ENCODE measurements at places on chromosomes 6 and 20. TPM values are rescaled to one million over a fixed set of nuclear protein-coding genes. Genes with fewer than 3 reads are reported as not detected.

GRCh38 chr6:165782134-165782533 is 119.1 kb upstream of the PDE10A start:
- no peaks in the 10 kb centered on the region for H3K27me3 ChIP-seq
- H3K4me3 ChIP-seq = no peak overlapping the region
- H3K36me3 ChIP-seq = no peaks in the 10 kb centered on the region
- H3K4me1 ChIP-seq = no peaks in the 10 kb centered on the region

- no peak for DNase-seq
- H3K36me3 ChIP-seq = no peaks in the 10 kb centered on the region
- no peak overlapping the region for H3K27ac ChIP-seq
- H3K27me3 ChIP-seq = no peaks in the 10 kb centered on the region
Observed at GRCh38 chr20:19074828-19075516, 137.5 kb upstream of the SLC24A3 start.

- no peaks in the 10 kb centered on the region for H3K27me3 ChIP-seq
- no peak overlapping the region for H3K27ac ChIP-seq
- no peak for DNase-seq
- no peaks in the 10 kb centered on the region for H3K36me3 ChIP-seq
- no peak overlapping the region for H3K4me3 ChIP-seq
Observed at GRCh38 chr6:33481192-33481591, 26.8 kb downstream of the ZBTB9 start.

DNA sequence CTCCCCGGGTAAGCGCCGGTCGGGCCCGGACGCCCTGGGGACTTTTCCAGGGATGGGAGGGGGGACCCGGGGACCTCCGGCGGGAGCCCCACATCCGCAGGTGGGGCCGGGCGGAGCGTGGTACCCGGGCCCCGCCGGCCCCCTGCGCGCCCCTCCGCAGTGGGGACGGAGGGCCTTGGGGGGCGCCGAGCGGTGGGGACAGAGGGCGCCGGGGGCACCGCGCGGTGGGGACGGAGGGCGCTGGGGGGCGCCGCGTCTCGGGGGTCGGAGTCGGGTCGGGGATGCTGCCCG is 270 bp downstream of the PLEKHG1 start:
- no peak for DNase-seq
- H3K27me3 ChIP-seq = no peaks in the 10 kb centered on the region
- peak overlapping the region; percentile 76 for H3K27ac ChIP-seq
- H3K4me3 ChIP-seq = peak overlapping the region; percentile 46

RAB44 gene
- total RNA-seq = not detected

DNA sequence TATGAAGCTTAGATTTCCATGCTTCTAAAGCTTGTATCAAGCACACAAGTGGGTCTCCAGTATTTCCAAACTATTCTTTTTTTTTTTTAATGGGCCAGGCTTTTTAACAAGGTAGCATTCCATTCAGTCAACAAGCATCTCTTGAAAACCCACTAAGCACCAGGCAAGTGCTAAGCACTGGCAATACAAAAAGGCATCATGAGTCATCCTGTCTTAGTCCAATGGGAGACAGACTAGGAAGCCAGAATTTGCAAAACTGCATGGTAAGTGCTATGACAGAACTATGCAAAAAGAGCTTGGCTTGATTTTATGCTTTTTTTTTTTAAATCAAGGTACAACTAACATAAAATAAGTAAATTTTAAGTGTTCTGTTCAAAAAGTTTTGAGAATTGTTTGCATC is 109.3 kb upstream of the DST start:
- no peaks in the 10 kb centered on the region for H3K36me3 ChIP-seq
- H3K27ac ChIP-seq = no peak overlapping the region
- DNase-seq = no peak

DNA sequence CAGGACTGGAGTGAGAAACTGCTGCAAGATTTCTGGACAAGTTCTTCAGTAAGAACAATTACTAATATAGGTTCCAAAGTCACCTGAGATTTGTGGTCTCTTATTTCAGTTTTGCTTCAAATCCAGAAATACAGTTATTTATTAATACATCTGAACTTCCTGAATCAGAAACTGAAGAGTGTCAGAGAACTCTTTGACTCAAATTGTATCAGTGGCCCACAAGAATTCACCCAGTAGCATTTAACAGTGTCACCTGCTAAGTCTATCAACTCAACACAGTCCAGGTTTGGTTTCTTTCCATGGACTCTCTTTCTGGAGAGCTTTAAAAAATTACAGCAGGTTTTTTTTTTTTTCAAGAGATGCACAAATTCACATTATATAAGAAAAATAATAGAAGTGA is 18.8 kb upstream of the NHSL1 start:
- H3K27ac ChIP-seq = no peak overlapping the region
- H3K4me1 ChIP-seq = no peaks in the 10 kb centered on the region
- H3K4me3 ChIP-seq = no peak overlapping the region
- H3K36me3 ChIP-seq = no peaks in the 10 kb centered on the region

- H3K4me3 ChIP-seq = no peak overlapping the region
- H3K27ac ChIP-seq = no peak overlapping the region
- no peaks in the 10 kb centered on the region for H3K4me1 ChIP-seq
- no peak for DNase-seq
Observed at GRCh38 chr6:93238632-93239031, 180.7 kb downstream of the EPHA7 start.

GRCh38 chr6:158220786-158221442 is 52.8 kb downstream of the GTF2H5 start:
- H3K4me3 ChIP-seq = no peak overlapping the region
- no peaks in the 10 kb centered on the region for H3K4me1 ChIP-seq
- no peak overlapping the region for H3K27ac ChIP-seq
- no peaks in the 10 kb centered on the region for H3K27me3 ChIP-seq
- H3K36me3 ChIP-seq = no peaks in the 10 kb centered on the region

SLC2A10 gene
- total RNA-seq = 6.4 TPM

GRCh38 chr6:85192186-85192585 is 257.7 kb upstream of the NT5E start:
- no peaks in the 10 kb centered on the region for H3K27me3 ChIP-seq
- no peak overlapping the region for H3K27ac ChIP-seq
- no peaks in the 10 kb centered on the region for H3K36me3 ChIP-seq
- H3K4me3 ChIP-seq = no peak overlapping the region
- no peaks in the 10 kb centered on the region for H3K4me1 ChIP-seq

DNA sequence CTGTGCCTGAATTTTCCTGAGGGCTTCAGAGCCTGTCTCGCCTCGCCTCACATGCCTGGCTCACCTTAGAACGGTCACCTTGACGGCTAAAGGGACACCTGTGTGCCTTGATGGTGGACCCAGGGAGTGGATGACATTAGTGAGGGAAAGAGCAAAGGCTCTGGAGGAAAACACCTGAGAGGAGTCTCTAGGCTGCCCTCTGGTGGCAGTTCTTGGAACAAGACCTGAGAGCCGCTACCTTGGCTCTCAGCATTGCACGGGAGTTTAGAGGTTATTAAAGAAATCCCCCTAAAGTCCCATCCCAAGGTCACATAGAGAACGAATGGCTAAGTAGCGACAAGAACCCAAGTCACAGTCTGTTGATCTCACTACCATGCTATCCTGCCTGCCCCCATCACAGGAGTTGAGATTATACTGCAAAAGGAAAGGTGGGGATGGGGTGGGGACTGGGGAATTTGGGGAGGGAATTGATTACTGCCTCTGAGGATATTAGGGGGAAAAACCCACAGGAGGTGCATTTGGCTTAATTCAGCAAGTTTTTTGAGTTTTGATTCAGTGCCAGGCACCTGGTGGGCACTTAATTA is 7.9 kb upstream of the CDSN start:
- no peaks in the 10 kb centered on the region for H3K36me3 ChIP-seq
- no peak overlapping the region for H3K27ac ChIP-seq
- DNase-seq = peak; percentile 62

DDX43 gene
- total RNA-seq = 0.85 TPM

DNA sequence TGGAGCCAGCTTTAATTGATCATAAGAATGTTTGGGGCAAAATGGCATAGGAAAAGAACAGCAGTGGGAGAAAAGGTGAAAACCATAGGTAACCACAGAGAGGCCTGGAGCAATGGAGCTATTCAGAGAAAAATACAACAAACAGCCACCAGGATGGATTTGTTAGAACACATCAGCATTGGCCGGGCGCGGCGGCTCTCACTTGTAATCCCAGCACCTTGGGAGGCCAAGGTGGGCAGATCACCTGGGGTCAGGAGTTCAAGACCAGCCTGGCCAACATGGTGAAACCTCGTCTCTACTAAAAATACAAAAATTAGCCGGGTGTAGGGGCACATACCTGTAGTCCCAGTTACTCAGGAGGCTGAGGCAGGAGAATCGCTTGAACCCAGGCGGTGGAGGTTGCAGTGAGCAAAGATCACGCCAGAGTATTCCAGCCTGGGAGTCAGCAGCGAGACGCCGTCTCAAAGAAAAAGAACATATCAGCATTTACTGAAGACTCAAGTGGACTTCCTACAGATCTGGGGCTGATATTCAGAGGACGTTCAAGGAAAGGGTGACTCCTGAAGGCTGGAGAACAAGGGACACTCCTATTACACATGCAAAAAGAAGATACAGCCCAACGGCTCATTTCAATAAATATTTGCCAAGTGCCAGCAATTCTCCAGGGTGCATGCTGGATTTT is 20.2 kb downstream of the SNHG17 start:
- DNase-seq = no peak
- H3K4me3 ChIP-seq = no peak overlapping the region
- H3K27ac ChIP-seq = no peak overlapping the region
- H3K36me3 ChIP-seq = peaks cover 3% of the 10 kb centered on the region
- H3K27me3 ChIP-seq = no peaks in the 10 kb centered on the region

- H3K4me1 ChIP-seq = peaks cover 7% of the 10 kb centered on the region
- no peaks in the 10 kb centered on the region for H3K36me3 ChIP-seq
- H3K27me3 ChIP-seq = no peaks in the 10 kb centered on the region
- no peak for DNase-seq
- H3K27ac ChIP-seq = no peak overlapping the region
Observed at GRCh38 chr20:40562031-40562430, 127.0 kb downstream of the MAFB start.

- no peaks in the 10 kb centered on the region for H3K4me1 ChIP-seq
- no peak overlapping the region for H3K27ac ChIP-seq
- DNase-seq = no peak
- no peaks in the 10 kb centered on the region for H3K27me3 ChIP-seq
- H3K36me3 ChIP-seq = no peaks in the 10 kb centered on the region
Observed at GRCh38 chr20:17202673-17203072, 24.2 kb upstream of the PCSK2 start.

RBM24 gene
- total RNA-seq = 133 TPM

RGS17 gene
- total RNA-seq = 0.28 TPM

DNA sequence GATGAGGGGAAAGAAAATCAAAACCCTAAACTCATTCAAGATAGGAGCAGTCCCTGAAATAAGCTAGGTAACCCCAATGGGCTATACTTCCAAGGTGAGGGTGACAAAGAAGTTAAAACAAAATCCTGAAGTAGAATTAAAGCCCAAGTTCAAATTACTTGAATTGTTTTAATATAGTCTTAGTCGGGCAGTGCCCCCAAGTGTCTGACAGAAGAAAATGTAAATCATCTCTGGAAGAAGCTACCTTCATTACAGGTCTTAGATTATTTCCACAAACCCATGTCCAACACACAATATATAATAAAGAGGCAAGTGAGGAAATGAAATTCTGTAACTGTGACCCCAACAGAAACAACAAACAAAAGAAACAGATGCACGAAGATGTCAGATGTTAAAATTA is 36.8 kb upstream of the L3MBTL3 start:
- H3K4me3 ChIP-seq = no peak overlapping the region
- H3K27me3 ChIP-seq = no peaks in the 10 kb centered on the region
- DNase-seq = no peak
- H3K36me3 ChIP-seq = no peaks in the 10 kb centered on the region
- H3K27ac ChIP-seq = no peak overlapping the region

PRDM13 gene
- not detected for total RNA-seq

HNF4A gene
- total RNA-seq = not detected

GRCh38 chr20:61958773-61959700 is 106.6 kb downstream of the TAF4 start:
- H3K27ac ChIP-seq = no peak overlapping the region
- H3K4me3 ChIP-seq = no peak overlapping the region
- no peak for DNase-seq
- H3K27me3 ChIP-seq = no peaks in the 10 kb centered on the region
- no peaks in the 10 kb centered on the region for H3K36me3 ChIP-seq
- H3K4me1 ChIP-seq = no peaks in the 10 kb centered on the region

- H3K4me1 ChIP-seq = no peaks in the 10 kb centered on the region
- H3K27me3 ChIP-seq = no peaks in the 10 kb centered on the region
- no peaks in the 10 kb centered on the region for H3K36me3 ChIP-seq
- DNase-seq = no peak
- H3K27ac ChIP-seq = peak overlapping the region; percentile 87
- H3K4me3 ChIP-seq = peak overlapping the region; percentile 80
Observed at GRCh38 chr6:119350202-119350951, 816 bp upstream of the MAN1A1 start.

DNA sequence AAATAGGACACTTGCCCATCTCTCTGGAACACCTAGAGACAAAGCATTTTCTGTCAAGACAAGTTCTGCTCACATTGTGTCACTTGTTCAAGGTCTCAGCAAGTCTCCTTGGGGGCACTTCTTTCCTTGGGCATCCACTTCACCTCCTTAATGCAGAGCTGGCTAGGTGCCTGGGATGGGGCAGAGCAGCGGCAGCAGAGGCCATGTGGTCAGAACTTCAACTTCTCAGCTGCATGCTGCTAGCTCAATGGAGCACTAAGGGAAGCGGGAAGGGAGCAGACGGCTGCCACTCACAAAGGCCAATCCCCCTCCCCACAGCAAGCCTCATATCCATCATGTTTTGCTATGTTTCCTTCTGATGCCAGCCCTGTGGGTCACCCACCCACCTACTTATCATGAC is 31.5 kb downstream of the NEDD9 start:
- peaks cover 77% of the 10 kb centered on the region for H3K4me1 ChIP-seq
- no peak for DNase-seq
- no peak overlapping the region for H3K4me3 ChIP-seq
- peaks cover 22% of the 10 kb centered on the region for H3K36me3 ChIP-seq

DNA sequence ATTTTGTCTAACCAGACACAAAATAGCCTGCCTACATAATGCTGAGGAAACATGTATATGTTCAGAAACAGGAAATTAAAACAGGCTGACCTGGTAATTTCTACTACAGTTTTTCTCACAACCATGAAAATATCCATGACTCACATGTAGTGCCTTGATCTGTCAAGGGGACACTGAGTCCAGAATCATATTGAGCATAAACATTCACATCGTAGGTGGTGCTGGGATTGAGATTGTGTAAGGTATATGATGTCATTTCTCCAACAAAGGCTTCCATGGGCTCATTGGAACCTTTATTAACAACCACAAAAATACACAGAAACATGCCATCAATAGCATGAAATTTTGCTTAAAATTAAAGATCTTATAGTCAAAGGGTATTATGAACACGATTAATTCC is 80.9 kb downstream of the COL12A1 start:
- H3K27me3 ChIP-seq = no peaks in the 10 kb centered on the region
- DNase-seq = no peak
- no peak overlapping the region for H3K4me3 ChIP-seq
- no peaks in the 10 kb centered on the region for H3K36me3 ChIP-seq

Data from right atrium auricular region (tissue), 2 donors.